T1000 (cell line): ENCODE measurements at places on chromosomes 5 and 9.

DNA sequence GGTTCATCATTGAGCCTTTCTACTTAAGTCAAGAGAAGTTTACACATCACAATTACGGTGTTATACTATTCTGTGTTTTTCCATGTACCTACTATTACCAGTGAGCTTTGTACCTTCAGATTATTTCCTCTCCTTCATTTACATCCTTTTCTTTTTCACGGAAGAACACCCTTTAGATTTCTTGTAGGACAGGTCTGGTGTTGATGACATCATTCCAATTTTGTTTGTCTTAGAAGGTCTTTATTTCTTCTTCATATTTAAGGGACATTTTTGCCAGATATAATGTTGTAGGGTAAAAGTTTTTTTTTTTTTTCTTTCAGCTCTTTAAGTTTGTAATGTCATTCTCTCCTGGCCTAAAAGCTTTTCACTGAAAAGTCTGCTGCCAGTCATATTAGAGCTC, 637.1 kb upstream of the RIOK2 start:
- no peak for DNase-seq

DNA sequence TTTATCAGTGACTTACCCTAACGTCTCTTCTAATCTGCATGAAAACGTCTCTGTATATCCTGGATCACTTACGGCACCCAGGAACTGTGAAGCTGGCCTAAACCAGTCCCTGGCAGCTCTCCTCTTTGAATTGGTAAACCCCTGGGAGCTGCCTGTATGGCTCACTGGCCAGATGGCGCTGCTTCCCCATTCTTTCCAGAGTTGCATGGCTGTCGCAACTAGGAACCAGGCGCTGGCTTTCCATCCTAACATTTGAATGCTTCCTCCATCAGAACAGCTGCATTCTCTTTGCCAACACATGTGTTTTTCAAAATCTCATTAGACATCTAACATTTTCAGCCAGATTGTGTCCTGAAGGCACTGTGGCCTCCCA, 8.0 kb upstream of the PCA3 start:
- no peak for DNase-seq

DNA sequence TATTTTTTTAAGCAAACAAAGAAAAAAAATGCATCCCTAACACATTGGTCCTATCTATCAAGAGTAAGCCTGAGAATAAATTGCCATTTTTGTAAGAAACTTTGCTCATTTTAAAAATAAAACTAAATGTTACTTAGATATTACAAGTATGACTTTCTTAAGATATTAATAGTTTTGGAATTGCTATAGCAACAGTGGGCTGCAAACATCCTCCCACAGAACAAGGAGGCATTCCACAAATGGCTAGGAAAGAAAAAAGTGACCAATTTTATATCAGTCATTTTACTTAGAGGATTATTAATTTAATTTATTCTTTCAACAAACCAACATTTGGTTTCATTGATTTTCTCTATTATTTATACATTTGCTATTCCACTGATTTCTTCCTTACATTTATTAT, 63.7 kb downstream of the LURAP1L start:
- DNase-seq, result no peak

DNA sequence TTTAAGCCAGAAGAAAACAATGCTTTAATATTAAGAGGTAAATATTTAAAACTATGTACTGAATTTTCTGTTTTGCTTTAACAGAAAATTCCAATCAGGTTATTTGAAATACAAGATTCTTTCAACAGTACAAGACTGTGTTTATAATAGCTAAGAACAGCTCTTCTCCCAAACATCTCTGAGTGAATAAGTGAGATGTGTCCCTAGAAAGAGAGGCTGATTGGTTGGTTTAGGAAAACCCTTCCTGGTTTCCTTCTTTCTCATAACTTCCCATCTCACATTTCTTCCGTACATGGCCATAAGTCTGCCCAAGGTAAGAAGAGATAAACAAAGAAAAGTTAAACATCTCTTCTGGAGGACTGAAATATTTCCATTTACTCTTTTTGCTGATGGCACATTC, 145.9 kb downstream of the FANCC start:
- no peak for DNase-seq

DNA sequence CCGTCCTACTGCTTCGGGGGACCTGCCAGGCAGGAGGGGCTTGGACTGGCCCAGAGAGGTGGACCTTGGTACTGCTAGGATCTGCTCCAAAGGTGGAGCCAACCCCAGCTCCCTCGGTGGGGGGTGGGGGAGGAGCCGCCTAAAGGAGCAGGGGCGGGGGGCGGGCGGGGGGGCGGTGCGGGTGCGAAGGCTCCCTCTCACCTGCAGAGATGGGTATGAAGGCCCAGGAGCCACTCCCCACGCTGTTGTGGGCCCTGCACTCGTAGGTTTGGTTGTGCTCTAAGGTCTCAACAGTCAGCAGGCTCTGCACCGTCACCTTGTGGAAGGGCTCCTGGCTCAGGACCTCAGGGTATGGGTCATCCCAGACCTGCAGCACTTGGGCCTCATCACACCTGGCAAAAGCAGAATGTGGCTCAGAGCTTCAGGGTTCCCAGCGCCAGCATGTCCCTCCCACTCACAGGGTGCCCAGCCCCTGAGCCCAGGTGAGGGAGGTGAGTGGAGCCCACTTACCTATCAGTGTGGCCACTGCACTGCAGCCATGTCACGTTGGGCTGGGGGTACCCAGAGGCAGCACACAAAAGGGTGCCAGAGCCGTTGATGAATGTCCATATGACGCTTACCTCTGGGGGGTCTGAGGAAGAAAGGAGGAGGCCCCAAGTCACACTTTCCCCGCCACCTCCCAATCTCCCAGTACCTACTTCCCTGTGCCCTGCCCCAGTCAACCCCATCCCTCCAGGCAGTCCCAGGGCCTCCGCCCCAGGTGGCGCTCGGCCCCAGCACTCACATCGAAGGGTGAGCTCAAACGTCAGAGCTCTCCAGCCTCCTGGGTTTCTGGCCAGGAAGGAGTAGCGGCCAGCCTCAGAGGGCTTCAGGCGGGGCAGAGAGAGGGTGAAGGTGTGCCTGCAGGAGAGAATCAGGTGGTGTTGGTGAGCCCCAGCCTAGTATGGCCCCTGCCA, 16.4 kb downstream of the CSF1R start:
- DNase-seq, result no peak

DNA sequence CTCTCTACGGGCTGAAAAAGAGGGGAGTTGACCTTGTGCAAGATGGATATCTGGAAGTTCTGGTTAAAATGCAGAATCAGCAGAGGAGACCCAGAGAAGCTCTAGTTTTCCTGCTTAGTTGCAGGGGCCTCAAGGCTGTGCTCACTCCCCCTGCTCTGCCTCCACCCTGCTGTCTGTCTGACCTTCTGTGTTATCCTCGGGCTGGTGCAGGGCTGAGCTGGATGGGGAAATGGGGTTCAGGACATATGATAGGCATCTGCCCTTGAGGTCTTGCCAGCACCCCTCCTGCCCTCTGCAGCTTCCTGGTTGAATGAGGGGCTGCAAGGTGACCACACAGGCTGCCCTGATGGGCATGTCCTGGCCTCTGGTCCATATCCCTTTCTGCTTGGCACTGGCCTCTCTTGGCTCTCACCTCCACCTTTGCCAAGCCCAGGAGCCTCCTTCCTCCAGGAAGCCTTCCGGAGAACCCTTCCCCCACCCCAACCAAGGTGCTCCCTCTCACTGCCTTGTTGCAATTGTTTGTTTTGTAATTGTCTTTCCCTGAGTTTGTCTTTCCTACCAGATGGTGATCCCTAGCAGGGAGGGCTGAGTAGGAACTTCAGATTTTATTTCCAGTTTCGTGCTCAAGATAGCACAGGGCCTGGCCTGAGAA, 1.3 kb downstream of the TMEM268 start:
- no peak for DNase-seq

DNA sequence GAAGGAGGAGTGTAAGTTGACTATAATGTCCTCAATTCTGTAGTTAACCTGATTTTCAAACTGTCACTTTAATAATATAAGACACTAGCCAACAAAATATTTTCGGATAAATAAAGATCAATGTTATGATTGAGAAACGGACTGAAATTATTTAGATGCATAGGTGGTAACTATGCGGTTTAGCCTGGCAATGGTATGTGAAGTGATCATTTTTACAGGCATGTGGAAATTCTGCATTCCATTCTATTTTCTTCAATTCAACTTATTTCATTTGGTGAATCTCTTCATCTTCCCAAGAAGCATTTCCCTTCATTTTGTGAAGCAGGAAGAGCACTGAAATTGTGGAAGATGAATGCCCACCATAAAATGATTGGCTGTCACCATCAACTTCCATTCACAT, 1457.5 kb upstream of the CDH9 start:
- DNase-seq, result no peak

GRCh38 chr5:82408033-82408432, 129.9 kb upstream of the RPS23 start:
- DNase-seq, result no peak

- DNase-seq, result no peak
These were observed 127.8 kb upstream of the FBN2 start for GRCh38 chr5:128665747-128666355.

GRCh38 chr5:96913233-96913632, 22.6 kb upstream of the LNPEP start:
- DNase-seq, result no peak

- no peak for DNase-seq
These were observed 3.3 kb downstream of the TLX3 start for GRCh38 chr5:171312129-171312974.

DNA sequence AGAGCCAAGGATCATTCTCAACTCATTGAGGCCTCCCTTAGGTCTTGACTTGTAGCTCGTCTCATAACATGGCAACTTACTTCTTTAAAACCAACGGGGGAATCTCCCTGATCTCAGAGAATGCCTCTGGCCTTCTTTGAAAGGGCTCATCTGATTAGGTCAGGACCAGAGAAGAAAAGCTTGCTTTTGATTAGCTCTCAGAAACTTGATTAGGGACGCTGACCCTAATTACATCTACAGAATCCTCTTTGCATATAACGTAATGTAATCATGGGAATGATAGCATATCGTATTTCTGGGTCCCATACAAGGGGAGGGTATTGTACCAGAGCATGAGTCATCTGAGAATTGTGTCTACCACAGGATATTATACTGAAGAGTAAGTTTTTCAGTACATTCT, 125.1 kb upstream of the SH3GL2 start:
- DNase-seq, result no peak

- DNase-seq, result no peak
These were observed 7.6 kb downstream of the SLC31A2 start for GRCh38 chr9:113158446-113158845.

- DNase-seq, result no peak
These were observed 1111.9 kb downstream of the MAT2B start for GRCh38 chr5:164617290-164617689.

GRCh38 chr5:157568720-157569119, 6.9 kb downstream of the ADAM19 start:
- DNase-seq, result no peak

DNA sequence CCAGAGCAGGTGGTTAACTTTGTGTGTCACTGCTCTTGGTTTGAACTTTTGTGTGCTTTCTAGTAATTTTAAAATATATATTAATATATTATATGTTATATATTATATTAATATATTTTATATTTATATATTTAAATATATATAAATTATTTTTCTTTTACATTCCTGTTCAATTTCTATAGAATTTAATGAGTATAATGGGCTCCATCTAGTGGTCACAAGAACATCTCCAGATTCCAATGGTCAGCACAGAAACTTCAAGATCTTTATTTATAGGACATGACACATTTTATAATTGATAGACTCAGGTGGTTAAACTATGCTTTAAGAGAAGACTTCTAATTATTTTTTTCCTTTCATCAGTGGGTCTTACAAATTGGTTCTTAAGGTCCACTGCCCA, 39.1 kb downstream of the COL23A1 start:
- DNase-seq, result no peak

DNA sequence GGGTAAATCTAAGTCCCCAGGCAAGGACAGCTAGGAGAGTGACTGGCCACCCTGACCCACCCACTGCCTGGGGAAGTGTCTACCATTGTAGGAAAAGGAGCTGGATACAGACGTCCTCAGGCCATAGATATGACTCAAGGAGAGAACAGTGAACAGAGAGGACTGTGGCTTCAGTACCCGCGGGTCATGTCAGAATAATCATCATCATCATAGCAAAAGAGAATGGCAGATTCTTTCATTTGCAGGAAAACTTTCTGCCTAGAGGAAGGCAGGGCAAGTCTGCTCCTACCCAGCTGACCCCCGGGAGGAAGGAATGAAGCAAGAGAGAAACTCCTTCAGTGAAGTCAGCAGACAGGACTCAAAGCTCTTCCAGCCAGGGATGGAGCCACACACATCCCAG, 52.2 kb upstream of the UBTD2 start:
- DNase-seq, result no peak
